SIG-M5 (cell line): ENCODE measurements at places on chromosomes 6 and 20.

- no peak for DNase-seq
These were observed 107.2 kb downstream of the DACT2 start for GRCh38 chr6:168212362-168212761.

DNA sequence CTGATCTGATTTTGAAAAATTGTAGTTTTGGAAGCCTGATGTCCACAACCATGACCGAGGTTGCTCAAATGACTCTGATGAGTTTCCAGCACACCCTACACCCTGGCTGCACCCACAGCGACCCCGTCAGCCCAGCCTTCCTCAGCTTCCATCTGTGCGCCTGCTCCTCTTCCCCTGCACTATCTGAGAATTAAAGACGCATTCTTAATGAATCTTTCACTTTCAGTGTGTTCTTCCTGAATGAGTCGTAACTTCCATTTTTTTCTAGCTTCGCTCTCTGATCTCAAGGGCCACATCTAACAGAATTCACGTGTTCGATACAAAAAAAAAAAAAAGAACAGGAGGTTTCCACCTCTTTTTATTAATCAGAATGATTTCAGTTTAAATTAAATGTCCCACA lies 21.3 kb upstream of the RREB1 start:
- DNase-seq, result no peak

GRCh38 chr6:122476131-122476530 lies 4.5 kb upstream of the SERINC1 start:
- no peak for DNase-seq

DNA sequence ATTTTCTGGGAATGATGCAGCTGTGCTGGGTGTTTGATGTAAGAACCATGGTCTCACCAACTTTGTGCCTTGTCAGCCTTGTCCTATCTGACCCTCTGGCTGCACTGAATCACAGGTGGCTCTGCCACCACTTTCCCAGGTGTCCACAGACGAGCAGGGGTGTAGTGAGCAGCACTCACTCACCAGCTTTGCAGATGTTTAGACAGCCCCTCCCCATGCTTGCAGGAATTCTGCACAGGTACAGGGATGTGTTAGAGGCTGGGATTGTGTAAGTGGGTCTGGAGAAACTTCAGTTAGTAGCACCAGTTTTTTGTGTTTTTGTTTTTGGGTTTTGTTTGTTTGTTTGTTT lies 88.2 kb upstream of the NAA20 start:
- DNase-seq, result no peak

GRCh38 chr6:148578837-148579565 lies 167.8 kb upstream of the UST start:
- no peak for DNase-seq

GRCh38 chr6:88914180-88914579 lies 49.2 kb downstream of the RNGTT start:
- DNase-seq, result no peak

DNA sequence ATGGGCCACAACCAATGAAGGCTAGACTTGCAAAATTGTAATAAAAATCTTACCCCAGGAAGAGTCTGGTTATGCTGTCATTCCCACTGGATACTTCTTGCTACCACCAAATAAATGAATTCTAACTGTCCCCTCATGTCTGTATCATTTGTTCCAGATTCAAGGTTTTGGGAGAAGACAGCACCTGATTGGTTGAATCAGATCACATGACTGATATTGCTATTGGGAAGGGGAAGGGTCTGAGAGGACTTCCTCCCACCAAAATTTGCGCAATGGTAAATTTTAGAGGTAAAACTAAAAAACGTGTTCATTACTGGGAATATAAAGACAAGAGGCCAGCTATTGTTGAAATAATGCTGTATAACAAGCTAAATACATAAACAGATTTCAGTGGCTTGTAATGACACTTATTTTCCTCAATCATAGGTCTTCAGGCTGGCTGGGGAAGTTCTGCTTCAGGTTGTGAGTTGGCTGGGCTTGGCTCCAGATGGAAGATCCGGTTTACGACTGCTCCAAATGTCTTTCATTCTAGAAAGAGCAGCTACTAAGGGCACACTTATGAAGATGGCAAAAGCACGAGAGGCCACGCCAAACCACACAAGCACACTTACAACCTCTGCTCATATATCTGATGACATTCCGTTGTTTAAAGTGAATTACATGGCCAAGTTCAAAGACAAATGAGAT lies 27.1 kb upstream of the TASP1 start:
- no peak for DNase-seq

DNA sequence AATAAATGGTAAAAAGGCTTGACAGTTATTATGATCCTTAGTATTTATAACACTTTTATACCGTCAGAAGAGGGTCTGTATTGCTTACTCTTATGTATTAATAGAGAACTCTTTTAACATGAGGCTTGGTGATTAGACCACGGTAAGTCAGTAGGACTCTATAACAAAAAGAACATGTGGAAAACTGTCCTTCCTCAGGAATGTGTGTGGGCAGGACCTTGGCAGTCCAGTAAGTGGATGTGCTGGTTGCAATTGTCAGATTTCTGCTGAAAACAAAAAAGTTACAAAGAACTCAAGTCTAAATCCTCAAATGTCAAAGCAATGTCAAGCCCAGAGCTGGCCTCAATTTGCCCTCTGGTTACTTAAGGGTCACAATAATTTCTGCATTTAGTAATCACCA lies 81.1 kb downstream of the PLCG1 start:
- no peak for DNase-seq
